Prostate gland (tissue), 2 donors: ENCODE measurements at places on chromosomes 2 and 18. TPM values are rescaled to one million over a fixed set of nuclear protein-coding genes. Genes with fewer than 3 reads are reported as not detected.

DNA sequence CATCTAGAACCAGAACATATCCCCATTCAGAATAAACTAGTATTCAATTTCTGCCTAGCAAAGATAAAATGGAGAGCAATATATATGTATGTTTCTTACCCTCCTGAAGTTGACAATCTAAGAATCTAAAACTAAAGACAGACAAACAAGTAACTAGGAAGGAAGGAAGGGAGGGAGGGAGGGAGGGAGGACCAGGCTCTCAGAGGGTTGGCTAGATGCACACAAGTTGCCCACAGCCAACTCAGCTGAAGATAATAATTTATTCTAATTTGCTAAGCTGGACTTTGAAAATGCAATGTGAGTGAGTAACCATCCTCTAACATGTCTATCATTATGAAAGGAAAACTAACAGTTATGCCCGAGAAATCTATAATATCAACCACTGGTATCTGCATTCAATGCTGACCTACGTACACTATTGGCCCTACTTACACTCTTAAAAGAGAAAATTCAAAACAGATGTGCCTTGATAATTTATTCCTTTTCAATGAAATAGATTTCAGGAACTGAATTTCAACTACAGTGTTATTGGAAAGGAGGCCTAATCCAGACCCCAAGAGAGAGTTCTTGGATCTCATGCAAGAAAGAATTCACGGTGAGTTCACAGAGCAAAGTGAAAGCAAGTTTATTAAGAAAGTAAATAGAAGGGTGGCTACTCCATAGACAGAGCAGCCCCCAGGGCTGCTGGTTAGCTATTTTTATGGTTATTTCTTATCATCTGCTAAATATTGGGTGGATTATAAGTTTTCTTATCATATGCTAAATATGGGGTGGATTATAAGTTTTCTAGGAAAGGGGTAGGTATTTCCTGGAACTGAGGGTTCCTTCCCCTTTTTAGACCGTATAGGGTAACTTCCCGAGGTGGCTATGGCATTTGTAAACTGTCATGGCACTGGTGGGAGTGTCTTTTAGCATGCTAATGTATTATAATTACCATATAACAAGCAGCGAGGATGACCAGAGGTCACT is 288.5 kb upstream of the SLC39A10 start:
- no peaks in the 10 kb centered on the region for H3K4me1 ChIP-seq
- H3K4me3 ChIP-seq: no peak overlapping the region
- H3K36me3 ChIP-seq: no peaks in the 10 kb centered on the region
- H3K27me3 ChIP-seq: no peaks in the 10 kb centered on the region

GRCh38 chr18:29248805-29249204 is 1071.9 kb upstream of the CDH2 start:
- no peaks in the 10 kb centered on the region for H3K36me3 ChIP-seq
- H3K4me1 ChIP-seq: no peaks in the 10 kb centered on the region
- H3K27ac ChIP-seq: no peak overlapping the region
- H3K27me3 ChIP-seq: no peaks in the 10 kb centered on the region
- DNase-seq: no peak

DNA sequence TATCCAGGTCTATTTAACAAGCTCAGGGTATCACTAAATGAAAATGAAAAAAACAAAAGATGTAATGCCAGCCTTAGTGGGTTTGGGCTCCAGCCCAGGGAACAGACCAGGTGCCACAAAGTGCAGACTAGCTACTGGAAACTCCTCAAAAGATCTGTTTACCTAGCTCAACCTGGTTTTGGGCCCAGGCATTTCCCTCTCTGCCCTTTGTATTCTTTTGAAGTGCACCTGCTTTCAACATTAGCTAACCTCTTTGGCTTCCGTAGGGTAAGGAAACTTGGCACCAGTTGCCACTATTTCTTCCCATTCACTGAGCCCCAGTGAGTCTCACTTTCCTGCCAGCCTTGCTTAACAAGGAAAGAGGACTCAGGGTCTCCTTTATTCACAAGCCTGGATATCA is 123.6 kb upstream of the CDCA7 start:
- DNase-seq: peak; percentile 87
- peak overlapping the region; percentile 24 for H3K27ac ChIP-seq
- no peaks in the 10 kb centered on the region for H3K27me3 ChIP-seq
- no peak overlapping the region for H3K4me3 ChIP-seq
- no peaks in the 10 kb centered on the region for H3K4me1 ChIP-seq

- DNase-seq: no peak
- no peak overlapping the region for H3K4me3 ChIP-seq
These were observed 54.3 kb upstream of the COL3A1 start for GRCh38 chr2:188919824-188920223.

DNA sequence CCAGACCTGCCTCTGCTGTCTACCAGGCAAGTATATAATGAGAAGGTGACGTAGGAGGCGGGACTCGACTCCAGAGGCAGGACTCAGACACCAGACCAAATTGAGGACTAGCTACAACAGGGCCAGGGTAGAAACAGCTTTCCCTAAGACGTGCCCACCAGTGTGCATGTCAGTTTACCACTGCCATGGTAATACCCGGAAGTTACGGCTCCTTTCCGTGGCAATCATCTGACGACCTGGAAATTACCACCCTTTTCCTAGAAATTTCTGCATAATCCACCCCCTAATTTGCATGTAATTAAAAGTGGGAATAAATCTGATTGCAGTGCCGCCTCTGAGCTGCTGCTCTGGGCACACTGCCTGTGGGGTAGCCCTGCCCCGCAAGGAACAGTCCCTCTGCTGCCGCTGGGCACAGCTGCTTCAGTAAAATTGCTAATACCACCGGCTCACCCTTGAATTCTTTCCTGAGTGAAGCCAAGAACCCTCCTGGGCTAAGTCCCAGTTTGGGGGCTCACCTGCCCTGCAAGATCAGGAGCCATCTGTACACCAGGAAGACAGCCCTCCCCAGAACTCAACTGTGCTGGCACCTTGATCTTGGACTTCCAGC is 59.1 kb downstream of the ODC1 start:
- H3K27ac ChIP-seq: no peak overlapping the region
- DNase-seq: no peak
- no peak overlapping the region for H3K4me3 ChIP-seq
- no peaks in the 10 kb centered on the region for H3K27me3 ChIP-seq

GRCh38 chr18:13594551-13594950 is 131.8 kb downstream of the FAM210A start:
- no peak for DNase-seq
- H3K36me3 ChIP-seq: no peaks in the 10 kb centered on the region
- H3K27me3 ChIP-seq: no peaks in the 10 kb centered on the region
- no peak overlapping the region for H3K27ac ChIP-seq
- no peak overlapping the region for H3K4me3 ChIP-seq

DNA sequence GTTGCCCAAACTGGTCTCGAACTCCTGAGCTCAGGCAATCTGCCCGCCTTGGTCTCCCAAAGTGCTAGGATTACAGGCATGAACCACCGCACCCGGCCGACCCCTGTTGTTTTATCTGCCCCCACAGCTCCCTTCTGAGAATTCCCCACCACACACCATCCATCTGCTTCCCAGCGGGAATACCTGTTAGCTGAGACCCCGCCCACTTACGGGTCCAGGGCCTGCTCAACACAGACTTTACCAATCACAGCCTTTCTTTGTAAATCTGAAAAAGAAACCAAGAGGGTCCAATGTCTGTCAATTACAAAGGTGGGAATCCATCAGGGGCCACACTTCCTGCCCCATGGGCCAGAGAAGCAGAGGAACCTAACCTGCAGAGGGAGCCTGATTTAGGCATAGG is 14.2 kb upstream of the CABLES1 start:
- H3K4me1 ChIP-seq: no peaks in the 10 kb centered on the region
- H3K27me3 ChIP-seq: no peaks in the 10 kb centered on the region
- DNase-seq: no peak
- H3K27ac ChIP-seq: no peak overlapping the region
- no peaks in the 10 kb centered on the region for H3K36me3 ChIP-seq
- no peak overlapping the region for H3K4me3 ChIP-seq

SERPINB11 gene
- total RNA-seq: 37.8 TPM

PXDN gene
- total RNA-seq: 40.8 TPM

CNDP1 gene
- total RNA-seq: not detected
